Stomach (tissue), 19 donors: ENCODE measurements at places on chromosomes 16 and 17.

DNA sequence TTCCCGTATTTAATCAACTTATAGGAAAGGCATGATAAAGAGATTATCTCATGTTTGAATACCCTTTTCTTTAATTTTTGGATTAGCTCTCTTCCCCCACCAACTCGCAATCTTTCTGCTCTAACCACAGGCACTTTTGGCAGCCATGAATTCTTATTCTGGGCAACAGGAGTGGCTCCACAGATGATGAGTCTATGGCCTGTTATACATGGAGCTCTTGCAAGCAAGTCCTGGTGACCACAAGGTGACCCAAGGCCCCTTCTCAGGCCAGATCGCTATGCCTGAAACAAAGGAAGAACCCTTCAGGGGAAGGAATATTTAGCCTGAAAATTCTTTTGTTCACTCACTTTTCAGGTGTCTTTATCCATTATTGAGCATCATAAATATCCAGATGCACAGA lies 10.8 kb upstream of the ZNF267 start:
- DNase-seq, result no peak

GRCh38 chr16:13060932-13061331 lies 159.5 kb downstream of the SHISA9 start:
- no peak for DNase-seq

DNA sequence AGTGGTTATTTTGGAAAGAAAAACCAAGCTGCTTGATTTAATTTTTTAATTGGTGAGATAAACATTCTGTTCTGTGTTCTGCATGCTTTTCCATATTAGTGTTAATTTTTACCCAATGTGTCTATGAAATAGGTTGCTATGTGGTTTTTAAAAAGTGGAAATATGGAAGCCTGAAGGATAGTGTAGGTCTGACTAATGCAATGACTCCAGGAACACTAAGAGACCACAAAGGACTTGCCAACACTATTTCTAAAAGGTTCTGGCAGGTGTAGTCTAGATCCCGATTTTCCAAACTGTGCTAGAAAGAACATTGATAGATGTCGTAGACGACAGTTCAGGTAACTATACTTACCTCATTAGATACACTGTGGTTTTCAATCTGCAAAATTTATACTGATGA lies 877.4 kb upstream of the GOT2 start:
- no peak for DNase-seq

GRCh38 chr16:55557186-55557585 lies 9.3 kb upstream of the CAPNS2 start:
- DNase-seq, result no peak

GRCh38 chr16:15521758-15522509 lies 87.5 kb downstream of the BMERB1 start:
- DNase-seq, result peak; percentile 72

GRCh38 chr17:80955671-80956280 lies 35.9 kb upstream of the CHMP6 start:
- no peak for DNase-seq
